ENCODE measurements at places on chromosomes 4 and X.

DNA sequence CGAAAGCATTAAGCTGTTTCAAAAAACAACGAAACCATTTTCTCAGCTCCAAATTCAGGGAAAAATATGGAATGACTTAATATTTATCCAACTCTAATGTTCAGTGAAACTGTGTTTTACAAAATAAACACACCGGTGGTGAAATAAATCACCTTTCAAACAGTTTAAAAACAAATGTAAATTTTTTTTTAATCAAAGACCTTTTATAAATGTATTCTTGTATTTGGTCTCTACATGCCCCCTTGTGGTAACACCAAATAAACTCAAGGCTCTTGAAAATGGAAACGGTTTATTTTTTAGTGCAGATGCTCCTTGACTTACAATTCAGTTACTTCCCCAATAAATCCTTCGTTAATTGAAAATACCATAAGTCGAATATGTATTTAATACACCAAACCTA is 45.8 kb upstream of the ITM2A start:
- DNase-seq: no peak

- DNase-seq: no peak
Measured at GRCh38 chr4:112735474-112735951, 98.6 kb downstream of the LARP7 start.

DNA sequence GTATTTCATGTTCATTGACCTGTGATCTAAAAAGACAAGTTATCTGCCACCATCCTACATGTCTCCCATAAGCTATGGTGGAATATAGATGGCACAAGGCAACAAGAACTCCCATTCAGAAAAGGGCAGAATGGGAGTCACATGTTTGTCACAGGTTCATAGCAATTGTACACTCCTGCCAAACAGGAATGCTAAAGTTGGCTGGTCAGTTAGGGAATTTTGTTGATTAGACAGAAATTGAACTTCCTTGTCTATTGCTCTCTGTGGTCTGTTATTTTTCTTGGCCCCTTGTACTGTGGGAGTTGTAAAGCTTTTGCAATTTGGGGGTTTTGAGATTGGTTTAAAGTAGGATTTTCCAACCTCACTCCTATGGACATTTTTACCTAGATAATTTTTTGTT is 101.7 kb upstream of the SOD3 start:
- no peak for DNase-seq

- DNase-seq: no peak
Measured at GRCh38 chr4:37317104-37317643, 72.6 kb downstream of the NWD2 start.

GRCh38 chrX:130047416-130047815 is 62.9 kb downstream of the ELF4 start:
- DNase-seq: no peak

- no peak for DNase-seq
Measured at GRCh38 chr4:111798840-111799239, 346.4 kb upstream of the FAM241A start.

All from LHCN-M2 (cell line).